CD4-positive, CD25-positive, alpha-beta regulatory T cell (primary cell): ENCODE measurements at places on chromosomes 6 and 20. TPM values are rescaled to one million over a fixed set of nuclear protein-coding genes. Genes with fewer than 3 reads are reported as not detected.

EYA2 gene
- not detected for polyA plus RNA-seq

CDS2 gene
- polyA plus RNA-seq, result 75.4 TPM

DNA sequence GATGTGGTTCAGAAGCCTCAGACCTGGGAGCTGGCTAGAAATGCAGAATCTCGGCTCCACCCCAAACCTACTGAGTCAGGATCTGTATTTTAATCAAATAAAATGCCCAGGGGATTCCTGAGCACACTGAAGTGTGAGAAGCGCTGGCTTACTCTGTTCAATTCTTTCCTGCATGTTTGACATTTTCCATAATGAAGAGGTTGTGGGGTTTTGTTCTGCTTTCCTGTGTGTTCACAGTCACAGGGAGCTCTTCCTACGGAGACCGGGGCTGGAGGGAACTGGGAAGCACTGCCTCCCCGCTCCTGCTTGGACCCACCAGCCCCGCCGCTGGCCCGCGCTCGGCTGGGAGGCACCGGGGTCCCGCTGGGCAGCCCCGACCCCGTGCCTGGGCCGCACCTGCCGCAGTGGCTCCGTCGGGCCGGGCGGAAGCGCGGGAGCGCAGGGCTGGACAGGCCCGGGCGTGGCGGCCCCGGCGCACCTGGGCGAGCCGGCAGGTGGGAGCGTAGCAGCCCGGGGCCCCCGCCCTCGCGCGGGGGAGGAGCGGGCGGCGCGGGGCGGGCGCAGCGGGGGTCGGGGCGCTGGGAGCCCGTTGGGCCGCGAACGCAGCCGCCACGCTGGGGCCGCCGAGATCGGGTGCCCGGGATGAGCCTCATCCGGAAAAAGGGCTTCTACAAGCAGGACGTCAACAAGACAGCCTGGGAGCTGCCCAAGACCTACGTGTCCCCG lies at the start of gene MAPK13:
TSS of gene MAPK13 (plus strand) at position 573 of the 726 bp plus-strand sequence. CDS start at position 643, 70 bp downstream.
- peak; percentile 50 for DNase-seq

GRCh38 chr6:130760006-130760405 lies 67.2 kb upstream of the SMLR1 start:
- peak; percentile 7 for DNase-seq
